ENCODE measurements at places on chromosomes 4 and X.

DNA sequence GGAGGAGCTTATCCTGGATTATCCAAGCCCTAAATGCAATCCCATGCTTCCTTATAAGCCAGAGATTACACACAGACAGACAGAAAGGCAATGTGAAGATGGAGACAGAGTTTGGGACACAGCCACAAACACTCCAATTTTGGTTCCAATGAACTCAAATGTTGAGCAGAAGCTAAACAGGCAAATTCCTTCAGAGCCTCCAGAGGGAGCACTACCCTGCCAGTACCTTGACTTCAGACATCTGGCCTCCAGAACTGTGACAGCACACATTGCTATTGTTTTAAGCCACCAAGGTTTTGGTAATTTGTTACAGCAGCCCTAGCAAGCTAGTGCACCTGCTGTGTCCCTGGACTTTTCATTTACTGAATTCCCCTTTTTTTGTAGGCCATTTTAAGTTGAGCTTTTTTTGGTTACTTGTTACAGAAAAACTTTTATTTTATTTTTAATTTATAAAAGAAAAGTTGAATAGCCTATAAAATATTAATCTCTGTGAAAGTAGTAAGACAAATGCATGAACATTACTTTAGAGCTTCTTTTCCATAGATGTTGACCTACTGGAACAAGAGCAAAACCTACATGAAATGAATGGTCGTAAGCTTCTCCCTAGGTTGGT lies 33.4 kb upstream of the SRD5A3 start:
- DNase-seq: no peak

GRCh38 chr4:34964613-34965012 lies 1279.7 kb downstream of the ARAP2 start:
- no peak for DNase-seq

- DNase-seq: no peak
Measured at GRCh38 chrX:133834771-133835170, 150.6 kb downstream of the GPC3 start.

DNA sequence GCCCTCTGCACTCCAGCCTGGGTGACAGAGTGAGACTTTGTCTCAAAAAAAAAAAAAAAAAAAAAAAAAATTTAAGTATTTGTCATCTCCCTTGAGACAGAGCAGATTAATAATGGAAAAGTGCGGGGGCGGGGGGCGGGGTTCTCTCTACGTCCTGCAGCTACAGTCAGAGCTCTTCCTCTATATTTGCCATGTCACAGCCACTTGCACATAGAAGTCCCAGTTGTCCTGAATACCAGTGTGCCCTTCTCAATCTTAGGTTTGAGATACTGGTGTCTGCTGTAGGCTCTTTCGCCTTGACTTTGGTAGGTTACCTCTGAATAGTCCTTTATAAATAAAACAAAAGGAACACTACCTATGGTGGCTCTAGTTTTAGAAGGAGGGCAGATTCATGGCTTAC lies 237.8 kb upstream of the PGRMC2 start:
- no peak for DNase-seq

- no peak for DNase-seq
Measured at GRCh38 chrX:77918568-77918967, 8.1 kb downstream of the ATP7A start.

DNA sequence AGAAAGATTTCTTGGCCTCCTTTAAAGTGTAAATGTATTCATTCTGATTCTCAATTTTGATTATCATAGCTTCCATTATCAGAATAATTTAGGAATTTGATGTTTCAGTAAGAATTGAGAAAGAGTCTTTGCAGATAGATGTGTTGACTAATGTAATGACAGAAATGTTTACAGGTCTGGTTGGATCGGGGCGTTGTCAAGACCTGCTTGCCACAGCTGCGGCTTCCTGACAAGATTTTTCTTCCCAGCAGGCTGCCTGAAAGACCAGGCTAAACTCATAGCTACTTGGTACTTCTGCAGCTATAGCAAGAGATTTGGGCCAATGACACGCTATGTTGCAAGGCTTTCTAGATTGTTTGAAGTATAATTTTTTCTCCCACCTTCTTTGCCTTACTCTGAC lies 91.5 kb upstream of the ANKRD50 start:
- DNase-seq: no peak

DNA sequence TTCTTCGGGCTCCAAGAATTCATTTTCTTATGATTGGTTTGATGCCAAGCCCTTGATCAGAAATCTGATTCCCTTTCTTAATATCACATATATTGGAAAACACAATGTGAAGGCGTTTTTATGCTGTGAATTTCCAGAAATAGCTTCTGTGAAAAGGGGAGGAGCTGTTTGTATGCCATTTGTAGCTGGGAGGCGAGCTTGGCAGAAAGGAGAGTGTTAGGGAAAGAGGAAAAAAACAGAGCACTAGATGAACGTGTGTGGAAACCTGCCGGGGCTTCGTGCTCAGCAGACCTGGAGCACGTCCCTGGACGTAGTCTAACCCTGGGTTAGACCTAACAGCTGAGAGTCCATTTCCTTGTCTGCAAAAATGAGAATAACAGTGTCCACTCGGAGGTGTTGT lies 3.4 kb downstream of the CLCN4 start:
- no peak for DNase-seq

GRCh38 chr4:118287711-118288451 lies 64.9 kb downstream of the PRSS12 start:
- no peak for DNase-seq

DNA sequence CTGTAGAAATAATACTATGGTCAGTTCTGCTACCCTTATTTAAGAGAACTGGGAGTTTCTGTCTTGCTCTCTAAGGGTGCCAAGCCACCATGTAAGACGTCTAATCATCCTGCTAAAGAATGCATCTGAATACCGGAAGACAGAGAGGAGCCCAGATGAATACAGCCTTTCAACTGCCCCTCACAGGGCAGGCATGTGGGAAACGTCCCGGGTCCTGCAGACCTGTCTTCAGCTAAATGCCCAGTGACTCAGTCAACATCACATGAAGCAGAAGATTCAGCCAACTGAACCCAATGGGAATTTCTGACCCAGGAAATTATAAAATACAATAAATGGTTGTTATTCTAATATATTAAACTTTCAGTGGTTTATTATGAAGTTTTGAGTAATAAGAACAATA lies 2141.0 kb upstream of the AGA start:
- DNase-seq: no peak

- DNase-seq: no peak
Measured at GRCh38 chr4:174358829-174359228, 75.1 kb downstream of the CEP44 start.

DNA sequence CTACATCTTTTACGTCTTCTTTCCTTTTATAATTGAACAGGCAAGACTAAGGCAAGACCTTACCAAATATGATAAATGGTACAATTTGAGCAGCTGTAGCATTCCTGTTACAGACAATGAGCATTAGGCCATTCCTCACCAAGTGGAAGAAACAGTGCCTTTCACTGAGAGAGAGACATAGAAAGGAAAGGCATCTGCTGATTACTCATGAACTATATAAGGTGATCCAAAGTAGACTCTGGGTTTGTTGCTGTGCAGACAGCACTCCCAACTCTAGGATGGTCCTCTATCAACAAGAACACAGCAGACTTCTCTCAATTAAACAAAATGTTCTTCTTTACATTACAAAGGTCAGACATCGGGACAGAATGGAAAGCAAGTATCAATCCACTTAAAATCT lies 91.9 kb downstream of the FAM13A start:
- DNase-seq: no peak

- DNase-seq: no peak
Measured at GRCh38 chr4:106183551-106183950, 132.5 kb downstream of the TBCK start.

DNA sequence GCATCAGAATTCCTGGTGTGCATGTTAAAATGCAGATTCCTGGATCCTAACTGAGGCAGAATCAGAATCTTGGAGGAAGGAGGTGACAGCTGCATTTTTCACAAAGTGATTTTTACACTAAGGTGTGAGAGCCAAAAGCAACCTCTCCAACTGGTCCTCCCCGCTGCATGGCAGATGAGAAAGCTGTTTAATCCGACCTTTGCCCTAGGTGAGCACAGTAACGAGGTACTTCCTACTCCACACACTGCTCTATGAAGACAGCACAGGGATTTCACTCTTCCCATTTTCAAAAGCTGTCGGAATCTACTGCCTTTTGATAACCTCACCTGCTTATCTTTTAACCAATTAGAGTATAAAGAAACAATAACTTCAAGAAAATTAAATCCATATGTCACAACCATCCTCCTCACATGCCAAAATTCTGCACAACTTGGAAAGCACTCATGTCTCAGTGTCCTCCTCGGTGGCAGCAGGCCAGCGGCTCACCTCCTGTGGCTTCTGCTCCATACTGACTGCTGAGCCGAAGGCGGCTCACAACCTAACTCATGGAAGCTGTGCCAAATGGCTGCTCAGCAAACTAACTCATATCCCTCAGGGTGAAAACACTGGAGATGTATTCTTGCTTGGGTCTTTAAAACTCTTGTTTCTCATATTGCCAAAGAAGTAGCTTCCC lies 3.6 kb downstream of the CASP6 start:
- DNase-seq: no peak

GRCh38 chr4:8084712-8085490 lies 73.7 kb downstream of the ABLIM2 start:
- no peak for DNase-seq

GRCh38 chr4:80407246-80407645 lies 71.7 kb downstream of the CFAP299 start:
- no peak for DNase-seq

DNA sequence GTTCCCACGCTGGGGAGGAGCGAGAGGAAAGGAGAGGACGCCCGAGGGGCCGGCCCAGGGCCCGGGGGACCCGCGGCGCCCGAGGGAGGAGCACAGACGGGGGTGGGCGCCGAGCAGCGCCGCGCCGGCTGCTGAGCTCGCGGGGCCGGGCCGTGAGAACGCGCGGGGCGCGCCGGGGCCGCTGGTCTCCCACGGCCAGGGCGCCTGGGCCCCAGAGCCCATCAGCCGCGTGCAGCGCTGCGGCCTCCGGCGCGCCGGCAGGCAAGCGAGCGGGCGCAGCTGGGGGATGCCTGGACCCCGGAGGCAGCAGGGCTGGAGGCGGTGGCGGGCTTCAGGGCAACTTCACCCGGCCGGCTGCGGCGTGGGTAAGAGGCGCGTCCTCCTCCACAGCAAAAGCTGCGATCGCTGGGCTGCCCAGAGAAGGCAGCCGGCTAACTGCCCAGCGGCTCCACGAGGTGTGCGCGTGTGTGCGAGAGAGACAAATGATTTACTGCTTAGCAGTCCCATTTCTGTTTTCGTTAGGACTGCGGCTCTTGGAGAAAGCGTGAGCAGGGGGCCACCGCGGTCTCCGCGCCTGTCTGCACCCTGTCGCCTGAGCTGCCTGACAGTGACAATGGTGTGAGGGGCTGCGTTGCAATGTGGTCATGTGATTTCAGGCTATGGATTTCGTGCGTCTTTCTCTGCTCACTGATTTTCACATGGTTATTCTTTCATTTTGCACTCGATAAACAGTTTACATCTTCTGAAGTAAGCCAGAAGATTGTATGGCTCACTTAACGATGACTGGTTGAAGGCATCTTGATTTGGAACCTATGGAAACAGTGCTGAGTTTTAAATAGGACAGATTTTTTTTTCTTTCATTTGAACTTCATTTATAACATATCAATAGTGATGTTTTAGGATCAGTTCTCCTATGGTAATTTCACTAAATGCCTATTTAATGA lies 1.2 kb downstream of the GUCY1A1 start:
- no peak for DNase-seq

Data from stimulated activated CD8-positive, alpha-beta memory T cell treated with anti-CD3 and anti-CD28 coated beads, Interleukin-7, amount 100 ng/mL, for 4 hours (primary cell).